Purkinje cell (primary cell): ENCODE measurements at places on chromosomes 2 and 18. TPM values are rescaled to one million over a fixed set of nuclear protein-coding genes. Genes with fewer than 3 reads are reported as not detected.

The AQP12B gene
- not detected in 2 replicates for polyA plus RNA-seq

The PPIG gene
- 173 and 191 TPM in 2 replicates for polyA plus RNA-seq

The PID1 gene
- 2.9 and 10.3 TPM in 2 replicates for polyA plus RNA-seq

The MBD2 gene
- polyA plus RNA-seq: 13.4 and 22.4 TPM in 2 replicates

The LOXHD1 gene
- 0.70 TPM in 1 of 2 replicates, not detected in the other for polyA plus RNA-seq

The CD8B2 gene
- not detected in 2 replicates for polyA plus RNA-seq

The GRB14 gene
- 2.7 and 5.9 TPM in 2 replicates for polyA plus RNA-seq

The RAMP1 gene
- 23.2 and 38.6 TPM in 2 replicates for polyA plus RNA-seq

The CAPN14 gene
- 0.14 TPM in 1 of 2 replicates, not detected in the other for polyA plus RNA-seq
